ENCODE measurements at places on chromosomes 11 and 22.

DNA sequence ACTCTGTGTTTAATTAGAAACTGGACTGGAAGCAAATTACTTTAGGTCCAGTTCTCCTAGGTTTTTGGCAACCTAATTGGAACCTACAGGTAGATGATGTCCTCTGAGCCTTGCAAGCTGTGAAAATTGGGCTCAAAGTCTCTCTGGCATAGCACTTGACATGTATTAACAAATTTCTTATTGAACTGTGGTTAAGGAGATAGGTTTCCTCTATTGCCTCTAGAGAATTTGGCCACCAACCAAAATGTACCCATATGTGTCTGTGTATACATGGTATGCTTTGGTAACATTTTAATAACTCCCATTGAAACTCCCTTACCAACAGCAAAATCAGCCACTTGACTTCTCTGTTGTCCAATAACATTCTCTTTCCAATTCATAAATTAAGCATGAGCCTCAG, at the start of gene OR4D10:
Gene OR4D10, plus strand, starts transcription at position 301 of the 400 bp plus-strand sequence. CDS start 4,115 bp downstream, outside the sequence.
- no peak for DNase-seq

DNA sequence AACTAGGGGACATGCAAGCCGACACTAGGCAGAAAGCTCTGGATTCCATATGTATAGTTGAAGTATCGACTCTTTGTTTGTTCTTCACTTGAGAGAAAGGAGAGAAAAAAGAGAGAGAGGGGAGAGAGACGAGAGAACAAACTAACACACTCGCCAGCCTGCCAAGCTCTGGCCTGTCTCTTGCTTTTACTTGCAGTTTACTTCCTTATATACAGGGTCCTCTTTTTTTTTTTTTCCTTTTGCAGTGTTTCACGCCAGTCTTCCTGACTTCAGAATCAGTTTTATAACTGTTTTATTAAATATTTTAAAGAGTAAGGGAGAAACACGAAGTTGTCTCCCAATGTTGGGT, 19.9 kb downstream of the TEAD1 start:
- no peak for DNase-seq

- no peak for DNase-seq
Observed at GRCh38 chr22:41038732-41039131, 53.7 kb upstream of the EP300 start.

DNA sequence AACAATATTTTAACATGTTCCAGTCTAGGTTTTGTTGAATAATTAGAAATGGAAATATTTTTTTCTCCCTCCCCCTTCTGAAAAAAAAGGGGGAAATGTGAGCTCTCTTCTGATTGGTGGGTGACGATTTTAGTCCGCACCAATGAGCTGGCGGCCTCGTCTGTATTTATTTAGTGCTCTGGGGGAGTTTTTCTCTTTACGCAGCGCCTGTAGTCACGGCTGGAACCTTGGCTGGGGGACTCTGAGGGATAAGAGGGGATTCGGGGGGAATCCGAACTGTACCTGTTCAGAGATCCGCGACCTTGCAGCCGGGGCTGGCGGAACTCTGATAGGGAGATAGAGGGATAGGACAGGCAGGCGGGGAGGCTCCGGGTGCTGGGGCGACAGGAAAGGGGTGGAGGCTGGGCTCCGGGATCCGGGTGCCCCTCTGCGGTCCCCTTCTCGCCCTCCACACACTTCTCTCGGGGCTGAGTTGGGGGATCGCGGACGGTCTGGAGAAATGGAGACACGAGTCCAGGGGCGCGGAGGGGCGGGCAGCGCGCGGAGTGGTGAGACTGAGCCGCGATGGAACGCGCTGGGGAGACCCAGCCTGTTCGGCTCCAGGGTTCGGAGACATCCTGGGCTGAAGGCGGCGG, 99.7 kb upstream of the HSD17B12 start:
- no peak for DNase-seq

- no peak for DNase-seq
Observed at GRCh38 chr11:41970681-41971080, 511.2 kb upstream of the LRRC4C start.

- DNase-seq: no peak
Observed at GRCh38 chr11:284105-285020, 4.6 kb upstream of the PGGHG start.

DNA sequence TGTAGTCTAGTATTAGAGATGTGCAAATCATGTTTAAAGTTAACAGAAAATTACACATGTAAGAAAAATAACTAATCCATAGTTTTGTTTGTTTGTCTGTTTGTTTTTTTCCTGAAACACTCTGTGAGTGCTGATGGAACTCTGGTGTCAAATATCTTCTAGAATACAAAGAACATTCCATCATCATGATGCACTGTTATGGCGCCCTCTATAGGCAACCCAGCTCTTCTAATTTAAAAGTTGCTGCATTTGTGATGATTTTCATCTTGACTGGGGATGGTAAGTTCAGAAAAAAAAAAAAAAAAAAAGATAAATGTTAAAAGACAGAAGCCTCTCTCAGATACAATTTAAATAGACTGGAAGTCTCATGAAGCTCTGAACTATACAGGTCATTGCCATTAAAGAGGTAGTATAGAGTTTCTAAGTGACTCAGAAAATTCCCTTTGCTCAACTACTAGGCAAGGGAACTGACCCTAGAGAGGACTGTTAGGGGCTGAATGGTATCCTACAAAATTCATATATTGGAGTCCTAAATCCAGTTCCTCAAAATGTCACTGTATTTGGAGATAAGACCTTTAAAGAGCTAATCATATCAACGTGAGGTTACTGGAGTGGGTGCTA, 597.2 kb upstream of the ANO3 start:
- DNase-seq: no peak

DNA sequence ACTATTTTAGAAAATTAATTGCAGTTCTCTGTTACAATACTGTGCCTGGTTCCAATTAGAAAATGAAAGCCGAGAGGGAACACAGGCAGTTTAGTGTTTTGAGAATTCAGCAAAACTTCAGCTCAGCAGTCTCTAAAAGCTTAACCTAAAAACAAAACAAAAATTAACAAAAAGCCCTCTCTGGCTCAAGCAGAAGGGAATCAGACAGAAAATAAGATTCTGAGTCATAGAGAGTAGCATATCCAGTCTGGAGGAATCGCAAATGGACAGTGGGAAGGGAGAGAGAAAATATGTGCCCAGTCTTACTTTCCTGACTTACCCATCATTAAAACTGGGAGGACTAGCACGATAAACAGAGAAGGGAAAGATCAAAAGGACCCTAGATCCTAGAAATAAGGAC, 38.1 kb upstream of the CHRM4 start:
- DNase-seq: no peak

DNA sequence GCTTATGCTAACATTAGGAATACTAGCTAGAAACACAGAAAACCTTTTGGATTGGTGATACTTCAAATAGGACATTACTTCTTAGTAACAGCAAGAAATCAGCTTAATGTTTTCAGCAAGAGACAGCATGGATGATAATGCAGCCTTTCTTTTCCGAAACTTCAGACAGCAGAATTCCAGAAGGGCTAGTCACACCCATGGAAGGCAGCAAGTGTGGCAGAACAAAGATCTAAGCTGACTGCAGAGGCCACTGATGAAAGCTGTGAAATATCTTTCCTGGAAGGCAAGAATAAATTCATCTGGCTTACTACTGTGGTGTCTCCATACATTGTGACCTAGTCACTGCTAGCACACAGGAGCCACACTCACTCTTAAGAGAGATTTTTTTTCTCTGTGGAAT, 100.3 kb downstream of the CCDC83 start:
- no peak for DNase-seq

DNA sequence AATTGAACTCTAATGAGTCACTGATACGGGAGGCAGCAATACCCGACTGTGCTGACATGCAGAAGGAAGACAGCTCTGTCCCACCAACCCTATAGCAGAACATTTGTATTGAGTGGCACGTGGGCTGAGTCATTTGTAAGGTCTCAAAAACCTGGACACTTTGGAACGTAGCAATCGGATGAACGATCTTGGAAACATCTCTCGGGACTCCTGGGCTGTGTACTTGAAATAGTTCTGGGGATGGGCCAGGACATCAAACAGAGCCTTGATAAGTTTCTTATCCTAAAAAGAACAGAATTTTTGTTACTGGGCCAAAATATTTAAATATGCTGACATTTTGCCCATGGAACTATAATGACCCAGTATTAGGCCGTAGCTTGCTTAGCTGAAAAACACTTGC, 17.1 kb upstream of the NRIP3 start:
- no peak for DNase-seq

DNA sequence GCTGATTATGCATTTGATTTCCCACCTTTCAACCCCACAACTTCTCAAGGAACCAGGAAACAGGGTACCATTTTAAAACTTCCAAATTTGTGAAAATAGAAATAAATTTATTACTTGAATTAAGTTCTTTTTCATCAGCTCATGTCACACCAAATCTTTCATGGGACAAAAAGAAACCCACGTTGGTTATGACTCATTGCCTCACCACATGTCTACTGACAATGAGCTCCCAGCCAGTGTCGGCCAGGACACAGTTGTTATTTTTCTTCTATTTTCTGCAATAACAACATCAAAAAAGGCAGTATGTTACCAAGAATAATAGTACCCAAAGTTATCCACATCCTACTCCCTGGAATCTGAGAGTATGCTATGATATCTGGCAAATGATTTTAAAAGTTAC, 17.3 kb downstream of the MS4A6A start:
- DNase-seq: no peak

- DNase-seq: no peak
Observed at GRCh38 chr11:121543836-121544380, 91.1 kb upstream of the SORL1-AS1 start.

DNA sequence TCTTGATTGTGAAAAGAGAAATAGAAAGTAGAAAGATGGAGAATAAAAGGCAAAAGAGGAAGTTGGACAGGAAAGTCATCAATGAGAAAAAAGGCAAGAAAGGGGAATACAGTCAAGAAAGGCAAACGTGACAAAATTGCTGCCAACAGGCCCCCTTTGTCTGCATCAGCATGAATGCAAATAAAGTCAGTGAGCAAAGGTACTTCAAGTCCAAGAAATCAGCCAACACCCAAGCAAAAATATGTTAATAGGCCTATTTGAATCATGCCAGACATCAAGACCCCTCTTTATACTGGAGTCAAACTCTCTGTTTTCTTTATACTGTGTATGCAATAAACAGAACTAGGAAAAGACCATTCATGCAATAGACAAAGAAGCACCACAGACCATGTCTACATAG, 34.3 kb downstream of the GUCY1A2 start:
- no peak for DNase-seq

- no peak for DNase-seq
Observed at GRCh38 chr11:11476971-11477645, 124.1 kb upstream of the CSNK2A3 start.

- DNase-seq: no peak
Observed at GRCh38 chr11:19735157-19735908, 22.7 kb downstream of the NAV2 start.

DNA sequence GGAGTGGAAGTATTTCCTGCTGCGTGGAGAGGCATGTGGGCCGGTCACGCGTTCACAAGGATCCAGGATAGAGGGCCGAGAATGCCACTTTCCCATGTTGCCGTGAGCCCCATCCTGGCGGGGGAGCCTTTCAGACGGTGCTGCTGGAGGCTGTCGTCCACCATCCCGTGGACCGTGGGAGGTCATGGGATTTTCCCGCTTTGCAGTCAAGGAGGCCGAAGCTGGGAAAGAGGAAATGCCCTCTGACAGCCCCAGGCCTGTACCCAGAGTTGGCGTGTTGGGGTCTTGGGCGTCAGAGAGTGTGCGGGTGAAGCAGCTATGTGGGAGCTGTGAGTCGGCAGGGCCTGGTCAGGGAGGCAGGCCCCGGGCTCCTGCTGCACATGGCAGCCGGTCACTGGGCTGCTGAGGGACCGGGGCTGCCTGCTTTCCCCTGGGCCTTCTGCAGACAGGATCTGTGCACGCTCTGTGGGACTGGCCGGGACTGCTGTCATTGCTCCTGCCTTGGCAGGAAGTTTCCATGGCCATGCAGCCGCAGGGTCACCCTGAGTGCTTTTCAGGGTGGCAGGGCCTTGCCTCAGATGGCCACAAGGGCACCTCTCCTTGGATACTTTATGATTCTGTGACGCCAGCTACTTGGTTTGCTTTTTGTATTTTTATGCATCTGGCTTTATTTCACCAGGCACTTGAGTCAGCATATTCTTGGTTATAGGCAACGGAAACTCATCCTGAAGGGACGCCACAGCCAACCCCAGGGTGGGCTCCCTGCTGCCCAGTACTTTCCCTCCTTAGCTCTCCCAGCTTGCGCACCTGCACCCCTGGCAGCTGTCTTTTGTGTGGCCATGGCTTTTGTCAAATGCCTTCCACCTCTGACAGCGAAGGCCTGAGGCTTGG, 52.4 kb downstream of the AP2A2 start:
- DNase-seq: no peak

- no peak for DNase-seq
Observed at GRCh38 chr22:39236321-39237317, 8.2 kb downstream of the PDGFB start.

GRCh38 chr11:93840180-93840579, 10.2 kb downstream of the VSTM5 start:
- DNase-seq: no peak

- no peak for DNase-seq
Observed at GRCh38 chr22:41099036-41099435, 6.6 kb downstream of the EP300 start.

DNA sequence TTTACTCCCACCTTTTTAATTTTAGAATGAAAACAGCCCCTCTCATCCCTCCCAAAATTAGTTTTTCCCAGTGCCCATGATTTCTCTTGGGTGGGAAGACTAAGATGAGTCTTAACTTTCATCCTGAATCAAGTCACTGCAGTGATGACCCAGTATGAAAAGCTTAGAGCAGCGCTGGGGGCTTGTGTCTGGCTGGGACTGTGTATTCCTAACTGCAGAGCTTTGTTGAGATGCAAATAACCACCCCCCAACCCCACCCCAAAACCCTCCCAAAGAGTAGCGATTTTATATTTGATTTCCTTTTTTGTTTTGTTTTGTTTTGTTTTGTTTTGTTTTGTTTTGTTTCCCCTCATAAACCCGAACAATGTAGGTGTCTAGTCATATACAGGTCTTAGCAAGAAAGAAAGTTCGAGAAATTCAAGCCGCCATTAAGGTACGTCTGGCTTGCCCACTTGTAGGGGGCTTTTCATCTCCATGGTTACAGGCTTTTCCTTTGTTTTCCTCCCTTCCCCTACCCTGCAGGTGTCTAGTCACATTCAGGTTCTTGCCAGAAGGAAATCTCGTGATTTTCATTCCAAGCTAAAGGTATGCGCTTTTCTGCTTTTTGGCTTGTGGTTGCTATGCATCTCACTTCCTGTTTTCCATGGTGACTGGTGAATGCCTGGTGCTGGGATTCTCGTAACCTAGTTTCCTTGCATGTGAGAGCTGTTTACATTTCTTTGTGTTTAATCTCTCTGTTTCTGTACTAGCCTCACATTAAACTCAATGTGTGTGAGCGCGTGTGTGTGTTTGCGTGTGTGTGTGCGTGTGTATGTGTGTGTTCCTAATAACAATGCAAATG, 144.6 kb upstream of the RASSF10 start:
- no peak for DNase-seq
